ENCODE measurements at places on chromosomes 4 and X. TPM values are rescaled to one million over a fixed set of nuclear protein-coding genes. Genes with fewer than 3 reads are reported as not detected.
A peak's percentile ranks its signal among the peaks of the same experiment; 100 is the strongest.

DNA sequence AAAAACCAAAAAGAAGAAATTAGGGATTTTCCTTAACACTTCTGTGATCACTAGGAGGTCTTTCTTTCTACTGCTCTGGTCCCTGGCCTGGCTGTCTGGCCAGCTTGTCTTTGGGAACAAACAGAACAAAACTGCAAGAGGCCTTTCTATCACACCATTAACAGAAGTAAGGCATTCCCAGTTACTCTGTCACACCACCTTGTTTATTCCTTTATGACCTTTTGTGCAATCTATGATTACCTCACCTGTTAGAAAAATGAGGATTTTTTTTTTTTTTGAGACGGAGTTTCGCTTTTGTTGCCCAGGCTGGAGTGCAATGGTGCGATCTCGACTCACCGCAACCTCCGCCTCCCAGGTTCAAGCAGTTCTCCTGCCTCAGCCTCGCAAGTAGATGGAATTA, 3.0 kb downstream of the METAP1 start:
- H3K4me1 ChIP-seq, result peaks cover 23% of the 10 kb centered on the region
- no peak for DNase-seq
- no peaks in the 10 kb centered on the region for H3K36me3 ChIP-seq
- H3K27me3 ChIP-seq, result no peaks in the 10 kb centered on the region

GRCh38 chrX:134603806-134604700, 54.2 kb downstream of the PLAC1 start:
- peaks cover 20% of the 10 kb centered on the region for H3K4me1 ChIP-seq
- peak overlapping the region; percentile 71 for H3K27ac ChIP-seq

GRCh38 chr4:12929784-12930183, 554.4 kb downstream of the RAB28 start:
- H3K4me1 ChIP-seq, result peaks cover 49% of the 10 kb centered on the region
- no peak overlapping the region for H3K27ac ChIP-seq
- H3K36me3 ChIP-seq, result peaks cover 2% of the 10 kb centered on the region
- H3K27me3 ChIP-seq, result no peaks in the 10 kb centered on the region
- H3K4me3 ChIP-seq, result no peak overlapping the region
- no peak for DNase-seq

DNA sequence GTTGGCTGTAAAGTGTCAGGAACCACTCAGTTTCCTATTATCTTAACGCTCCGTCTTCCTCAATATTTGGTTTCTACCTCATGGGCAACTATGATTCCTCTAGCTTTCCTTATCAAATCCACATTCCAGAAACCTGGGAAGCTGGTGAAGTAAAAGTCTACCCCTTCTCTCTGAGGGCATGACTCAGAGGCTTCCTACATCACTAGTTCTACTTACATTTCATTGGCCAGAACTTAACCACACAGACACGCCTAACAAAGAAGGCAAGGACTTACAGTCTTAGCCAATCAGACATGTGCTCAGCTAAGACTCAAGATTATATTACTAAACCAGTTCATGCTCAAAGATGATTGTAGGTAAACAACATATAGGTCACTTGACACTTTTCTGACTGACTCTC, 30.4 kb downstream of the COX7B2 start:
- no peak overlapping the region for H3K27ac ChIP-seq
- no peak for DNase-seq
- no peaks in the 10 kb centered on the region for H3K4me1 ChIP-seq
- H3K4me3 ChIP-seq, result no peak overlapping the region

GRCh38 chrX:45571453-45571852, 370.8 kb upstream of the DIPK2B start:
- no peak overlapping the region for H3K4me3 ChIP-seq
- no peaks in the 10 kb centered on the region for H3K36me3 ChIP-seq
- H3K27ac ChIP-seq, result no peak overlapping the region
- no peak for DNase-seq

GRCh38 chr4:70754470-70754869, 32.7 kb downstream of the RUFY3 start:
- H3K4me3 ChIP-seq, result no peak overlapping the region
- DNase-seq, result no peak
- peaks cover 15% of the 10 kb centered on the region for H3K36me3 ChIP-seq
- H3K27ac ChIP-seq, result no peak overlapping the region
- no peaks in the 10 kb centered on the region for H3K27me3 ChIP-seq

Gene MAGEA12
- total RNA-seq, result not detected

Gene UGT8
- not detected for total RNA-seq

Gene PDE6B
- 1.6 TPM for total RNA-seq
